ENCODE measurements at places on chromosomes 1 and 21.

DNA sequence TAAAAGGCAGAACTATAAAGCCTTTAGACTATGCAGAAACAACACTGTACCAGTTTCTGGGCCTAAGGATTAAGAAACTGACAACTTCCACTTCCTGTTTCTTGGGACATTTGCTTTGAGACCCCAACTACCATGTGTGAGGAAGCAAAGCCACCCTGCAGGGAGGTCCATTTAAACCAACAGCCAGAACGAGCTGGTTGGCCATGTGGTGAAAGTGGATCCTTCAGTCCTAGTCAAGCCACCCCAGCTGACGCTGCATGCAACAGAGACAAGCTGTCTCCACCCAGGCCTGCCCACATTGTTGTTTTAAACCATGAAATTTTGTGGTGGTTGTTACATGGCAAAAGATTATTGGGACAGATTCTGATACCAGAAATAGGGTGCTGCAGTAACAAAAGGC lies 31.8 kb upstream of the SLFNL1 start:
- DNase-seq: no peak

DNA sequence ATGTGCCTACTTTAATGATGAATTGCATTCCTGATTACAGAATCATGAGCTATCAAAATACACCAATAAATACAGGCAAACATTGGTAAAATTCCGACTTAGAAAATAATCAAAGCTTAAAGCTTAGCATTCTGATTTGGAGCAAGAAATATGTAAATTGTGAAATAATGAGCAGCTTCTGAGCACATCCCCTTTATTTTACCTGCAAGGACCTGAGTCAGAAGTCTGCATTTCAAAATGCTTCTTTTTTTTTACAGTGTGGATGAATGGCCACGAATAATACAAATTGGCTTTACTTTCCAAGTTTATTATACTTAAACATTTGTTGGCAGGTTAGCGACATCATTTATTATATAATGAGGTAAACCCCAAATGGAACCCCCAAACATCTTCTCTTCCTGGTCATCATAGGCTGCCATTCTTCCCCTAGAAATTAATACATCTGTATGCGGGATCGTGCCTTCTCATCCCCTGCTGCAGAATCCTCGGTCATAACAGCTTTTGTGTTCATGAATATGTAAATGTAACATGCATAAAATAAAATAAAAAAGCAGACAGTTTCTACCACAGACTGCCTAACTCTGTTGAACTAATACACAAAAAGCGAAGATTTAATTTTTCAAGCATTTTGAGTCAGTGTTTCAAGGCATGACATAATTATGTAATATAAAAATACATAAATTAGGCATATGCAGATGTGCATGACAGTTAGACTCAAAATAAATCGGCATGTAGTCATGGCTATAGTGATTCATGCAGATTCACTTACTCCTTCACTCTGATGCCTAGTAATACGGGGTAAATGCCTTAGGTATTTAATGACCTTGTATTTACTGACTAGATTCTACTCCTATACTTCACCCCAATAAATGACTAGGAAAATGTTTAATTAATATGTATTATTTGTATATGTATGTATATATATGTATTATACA lies 339.7 kb downstream of the USP25 start:
- DNase-seq: no peak

DNA sequence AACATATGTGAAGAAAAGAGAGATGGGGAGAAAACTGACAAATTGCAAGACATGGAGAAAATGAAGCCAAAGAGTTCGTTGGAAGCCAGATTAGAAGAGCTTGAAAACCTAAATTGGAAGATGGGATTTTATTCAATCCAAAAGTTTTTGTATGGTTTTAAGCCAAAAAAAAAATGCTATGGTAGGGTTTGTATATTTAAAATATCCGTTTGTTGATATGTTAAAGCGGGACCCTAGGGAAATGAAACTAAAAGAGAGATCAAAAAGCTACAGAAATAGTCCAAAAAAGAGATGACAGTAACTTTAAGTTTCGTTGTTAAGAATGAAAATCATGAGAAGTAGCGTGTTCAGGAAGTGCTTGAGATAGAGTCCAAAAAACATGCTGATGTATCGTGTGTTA lies 617.7 kb upstream of the ADGRL2 start:
- DNase-seq: no peak

DNA sequence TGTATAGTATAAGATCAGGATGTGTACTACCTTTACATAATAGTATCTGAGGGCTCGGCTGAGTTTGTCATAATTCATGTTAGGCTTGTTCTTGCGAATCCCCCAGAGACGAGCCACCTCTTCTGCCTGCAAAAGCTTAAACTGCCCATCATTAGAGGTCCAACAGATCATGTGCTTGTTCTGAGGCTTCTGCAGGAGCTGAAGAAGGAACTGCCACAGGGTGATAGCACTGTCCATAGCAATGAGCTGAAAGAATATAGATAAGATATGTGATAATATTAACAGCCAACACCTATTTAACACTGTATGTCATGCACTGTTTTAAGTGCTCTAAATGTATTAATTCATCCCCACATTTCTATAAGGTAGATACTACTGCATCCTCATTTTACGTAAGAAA lies 8.2 kb downstream of the ELK4 start:
- DNase-seq: no peak

DNA sequence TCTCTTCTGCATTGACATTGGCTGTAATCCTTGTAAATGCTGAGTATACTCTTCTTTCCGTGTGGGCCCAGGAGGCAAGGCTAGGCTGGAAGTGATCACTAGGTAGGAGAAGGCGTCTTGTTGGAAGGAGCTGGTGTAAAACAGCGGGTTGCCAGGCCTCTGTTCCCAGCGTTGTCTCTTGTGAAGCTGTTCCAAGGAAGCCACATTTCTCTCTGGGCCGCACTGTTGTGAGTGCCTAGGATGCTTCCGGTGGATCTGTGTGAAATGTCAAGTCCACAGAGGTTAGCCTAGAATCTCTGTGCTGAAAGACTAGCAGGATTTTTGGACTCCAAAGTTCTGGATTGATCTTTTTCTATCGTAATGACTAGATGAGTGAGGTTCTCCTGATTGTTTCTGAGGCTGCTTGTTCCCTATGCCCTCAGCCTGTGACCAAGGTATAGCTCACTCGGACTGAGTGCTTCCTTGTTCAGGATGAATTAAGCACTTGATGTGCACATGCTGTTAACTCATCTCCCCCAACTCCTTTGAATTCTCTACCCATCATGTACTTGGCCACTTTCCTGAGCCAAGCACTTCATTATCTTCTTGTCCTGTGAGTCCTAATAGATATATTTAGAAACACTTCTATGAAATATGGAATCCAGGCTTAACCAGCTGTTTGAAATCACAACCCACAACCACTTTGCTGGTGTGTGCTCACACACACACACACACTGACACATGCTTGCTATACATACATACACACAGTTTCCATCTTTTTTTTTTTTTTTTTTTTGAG lies 63.3 kb downstream of the PBX1 start:
- DNase-seq: no peak

- no peak for DNase-seq
Observed at GRCh38 chr21:33236766-33237165, 7.0 kb downstream of the IFNAR2 start.

- no peak for DNase-seq
Observed at GRCh38 chr1:43706598-43707189, 642 bp upstream of the ST3GAL3 start.

GRCh38 chr1:151289080-151289935 lies 7.2 kb downstream of the ZNF687 start:
- no peak for DNase-seq

GRCh38 chr1:41466146-41466545 lies 18.3 kb downstream of the EDN2 start:
- no peak for DNase-seq

DNA sequence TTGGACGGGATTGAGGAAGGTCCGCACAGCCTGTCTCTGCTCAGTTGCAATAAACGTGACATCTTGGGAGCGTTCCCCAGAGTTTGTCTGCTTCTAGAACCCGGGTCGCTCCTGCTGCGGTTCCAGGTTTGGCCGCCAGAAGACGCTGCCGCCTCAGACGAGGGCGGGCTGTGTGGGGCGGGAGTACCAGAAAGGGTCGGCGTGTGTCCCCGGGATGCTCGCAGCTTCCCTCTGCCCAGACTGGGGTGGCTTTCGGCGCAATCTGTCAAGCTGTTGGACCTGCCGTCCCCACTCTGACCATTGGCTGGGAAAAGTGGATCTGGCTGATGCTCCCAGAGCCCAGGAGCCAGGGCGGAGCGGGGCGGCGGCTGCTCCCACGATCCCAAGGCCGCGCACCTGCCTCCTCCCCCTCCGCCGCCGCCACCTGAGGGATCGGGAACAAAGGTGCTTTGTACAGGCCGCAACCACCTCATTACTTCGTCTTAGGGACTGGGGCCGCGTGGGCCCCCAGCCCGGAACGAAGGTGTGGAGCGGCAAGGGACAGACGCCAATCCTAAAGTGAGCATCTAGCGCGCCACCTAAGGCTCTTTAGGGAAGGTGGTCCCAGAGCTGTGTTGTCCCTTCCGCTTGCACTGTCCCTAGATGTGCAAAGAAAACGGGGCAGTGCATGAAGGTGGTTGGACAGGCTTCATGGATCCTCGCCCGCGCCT lies 683 bp upstream of the EFNA4 start:
- DNase-seq: no peak
